ENCODE measurements at places on chromosomes 7 and 10. TPM values are rescaled to one million over a fixed set of nuclear protein-coding genes. Genes with fewer than 3 reads are reported as not detected.

AGR2 gene
- 0.98 TPM for total RNA-seq

ANKRD61 gene
- total RNA-seq: not detected

CFAP69 gene
- total RNA-seq: 2.3 TPM

FAM107B gene
- total RNA-seq: 2.3 TPM

GPR158 gene
- 5.4 TPM for total RNA-seq

GRCh38 chr10:113061557-113061956, 111.5 kb downstream of the TCF7L2 start:
- H3K4me3 ChIP-seq: no peak overlapping the region
- peaks cover 61% of the 10 kb centered on the region for H3K4me1 ChIP-seq
- DNase-seq: no peak

DNA sequence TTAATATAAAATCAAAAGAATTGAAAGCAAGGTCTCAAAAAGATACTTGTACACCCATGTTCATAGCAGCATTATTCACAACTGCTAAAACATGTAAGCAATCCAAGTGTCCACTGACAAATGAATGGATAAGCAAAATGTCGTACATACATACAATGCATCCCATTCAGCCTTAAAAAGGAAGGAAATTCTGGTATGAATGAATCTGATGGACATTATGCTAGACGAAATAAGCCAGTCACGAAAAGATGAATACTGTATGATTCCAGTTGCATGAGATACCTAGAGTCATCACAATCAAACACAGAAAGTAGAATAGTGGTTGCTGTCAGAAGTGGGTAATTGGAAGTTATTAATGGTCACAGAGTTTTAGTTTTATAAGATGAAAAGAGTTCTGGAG, 9.5 kb upstream of the TAC1 start:
- no peaks in the 10 kb centered on the region for H3K4me1 ChIP-seq
- no peak overlapping the region for H3K4me3 ChIP-seq
- DNase-seq: no peak
- H3K36me3 ChIP-seq: no peaks in the 10 kb centered on the region

- H3K4me1 ChIP-seq: no peaks in the 10 kb centered on the region
- no peak overlapping the region for H3K4me3 ChIP-seq
- H3K27ac ChIP-seq: no peak overlapping the region
These were observed 648.0 kb upstream of the IGFBP3 start for GRCh38 chr7:46569133-46569465.

DNA sequence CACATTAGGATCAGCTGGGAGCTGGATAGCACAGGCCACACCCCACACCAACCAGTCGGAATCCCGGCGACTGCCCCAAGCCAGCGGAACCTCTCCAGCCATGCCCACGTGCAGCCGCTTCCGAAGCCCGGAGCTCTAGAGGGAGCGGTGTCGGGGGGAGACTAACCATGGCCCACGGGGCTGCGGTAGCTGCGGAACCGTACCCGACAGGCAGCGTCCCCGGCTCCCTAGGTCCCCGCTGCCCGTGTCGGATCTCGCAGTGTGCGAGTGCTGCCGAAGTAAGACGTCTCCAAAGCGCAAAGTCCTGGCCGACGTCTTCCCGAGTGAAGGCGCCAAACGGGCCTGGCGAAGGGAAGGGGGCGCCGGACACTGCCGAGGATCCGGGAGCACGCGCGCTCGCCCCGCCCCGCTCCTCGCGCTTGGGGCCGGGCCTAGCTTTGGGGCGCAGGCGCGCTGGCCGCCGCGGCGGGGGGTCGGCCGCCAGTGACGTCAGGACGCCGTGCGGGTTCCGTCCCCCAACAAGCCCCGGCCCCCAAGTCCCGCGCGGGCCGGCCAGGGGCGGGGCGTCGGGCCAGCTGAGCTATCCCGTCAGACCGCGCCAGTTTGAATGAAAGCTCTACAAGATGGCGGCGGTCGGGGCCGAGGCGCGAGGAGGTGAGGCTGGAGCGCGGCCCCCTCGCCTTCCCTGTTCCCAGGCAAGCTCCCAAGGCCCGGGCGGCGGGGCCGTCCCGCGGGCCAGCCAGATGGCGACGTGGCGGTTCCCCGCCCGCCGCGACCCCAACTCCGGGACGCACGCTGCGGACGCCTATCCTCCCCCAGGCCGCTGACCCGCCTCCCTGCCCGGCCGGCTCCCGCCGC, at the start of gene SUV39H2:
Gene SUV39H2, plus strand, starts transcription at position 601 of the 858 bp plus-strand sequence. Its CDS starts 23 bp downstream, at position 624.
- peak; percentile 96 for DNase-seq
- peak within 1 kb of the TSS; percentile 85 for H3K27ac ChIP-seq
- H3K4me1 ChIP-seq: peaks cover 12% of the 10 kb centered on the region

DNA sequence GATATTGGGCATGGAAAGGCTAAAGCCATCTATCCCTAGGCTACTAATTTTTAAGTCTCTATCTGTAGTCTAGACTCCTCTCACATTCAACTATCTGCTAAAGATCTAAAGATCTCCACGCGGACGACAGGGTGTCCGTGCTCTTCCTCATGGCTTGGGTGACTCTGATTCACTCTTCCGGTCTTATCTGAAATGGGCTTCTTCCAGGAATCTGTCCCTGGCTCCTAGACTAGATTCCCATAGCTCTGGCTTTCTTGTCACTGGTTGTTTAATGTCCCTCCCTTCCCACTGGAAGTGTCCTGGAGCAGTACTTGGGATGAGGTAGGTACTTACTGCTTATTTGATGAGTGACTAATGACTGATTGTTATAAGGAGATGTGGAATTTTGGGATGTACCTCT, 62.0 kb upstream of the PODXL start:
- H3K27ac ChIP-seq: no peak overlapping the region
- peaks cover 16% of the 10 kb centered on the region for H3K27me3 ChIP-seq
- no peaks in the 10 kb centered on the region for H3K4me1 ChIP-seq
- H3K36me3 ChIP-seq: no peaks in the 10 kb centered on the region
- DNase-seq: no peak
- H3K4me3 ChIP-seq: no peak overlapping the region
